Activated T-cell treated with anti-CD3 and anti-CD28 coated beads for 24 hours (primary cell): ENCODE measurements at places on chromosomes 16 and 17.

DNA sequence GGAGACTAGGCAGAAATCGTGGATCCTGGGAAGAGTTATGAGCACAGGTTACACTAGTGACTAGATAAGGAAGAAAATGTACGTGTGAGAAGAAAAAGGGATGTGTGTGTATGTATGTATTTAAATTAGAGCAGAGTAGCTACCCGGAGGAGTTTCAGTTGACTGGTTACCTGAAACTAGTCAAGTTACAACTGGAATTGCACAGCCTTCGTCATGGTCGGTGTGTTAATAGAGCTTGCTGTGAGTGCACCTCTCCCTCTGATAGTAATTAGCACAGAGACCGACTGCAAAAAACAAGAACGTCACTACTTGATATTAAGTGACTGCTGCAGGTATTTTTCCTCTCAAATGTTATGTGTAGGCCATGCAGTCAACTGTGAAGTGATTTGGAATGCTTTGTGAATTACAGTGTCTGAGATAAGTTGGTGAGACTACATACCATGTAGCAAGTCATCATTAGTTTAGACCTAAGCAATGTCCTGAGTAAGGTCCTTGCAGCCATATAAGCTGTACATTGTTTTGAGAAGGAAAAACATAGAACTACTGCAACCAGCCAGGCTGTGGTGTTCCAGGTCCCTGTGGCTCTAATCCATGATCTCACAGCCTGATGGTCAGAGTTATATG lies 95.7 kb downstream of the WNT3 start:
- DNase-seq = no peak

DNA sequence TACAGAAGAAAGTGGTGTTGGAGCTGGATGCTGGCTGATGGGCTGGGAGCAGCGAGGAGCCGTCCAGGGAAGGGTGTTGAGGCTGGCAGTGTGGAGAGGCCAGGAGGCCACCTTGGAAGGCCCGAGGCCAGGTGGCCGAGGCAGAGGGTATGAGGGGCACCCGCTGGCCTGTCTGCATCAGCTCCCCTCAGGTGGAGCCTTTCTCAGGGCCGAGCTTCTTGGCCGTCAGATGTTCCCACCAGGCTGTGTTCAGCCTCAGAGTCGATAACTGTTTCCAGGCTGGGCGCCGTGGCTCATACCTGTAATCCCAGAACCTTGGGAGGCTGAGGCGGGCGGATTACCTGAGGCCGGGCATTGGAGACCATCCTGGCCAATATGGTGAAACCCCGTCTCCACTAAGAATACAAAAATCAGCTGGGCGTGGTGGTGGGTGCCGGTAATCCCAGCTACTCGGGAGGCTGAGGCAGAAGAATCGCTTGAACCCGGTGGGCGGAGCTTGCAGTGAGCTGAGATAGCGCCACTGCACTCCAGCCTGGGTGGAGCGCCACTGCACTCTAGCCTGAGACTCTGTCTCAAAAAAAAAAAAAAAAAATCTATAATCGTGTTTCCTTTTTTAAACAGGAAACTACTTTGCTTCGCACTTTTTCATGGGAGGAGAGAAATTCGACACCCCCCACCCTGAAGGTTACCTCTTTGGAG lies 25.3 kb downstream of the MGRN1 start:
- DNase-seq = no peak

DNA sequence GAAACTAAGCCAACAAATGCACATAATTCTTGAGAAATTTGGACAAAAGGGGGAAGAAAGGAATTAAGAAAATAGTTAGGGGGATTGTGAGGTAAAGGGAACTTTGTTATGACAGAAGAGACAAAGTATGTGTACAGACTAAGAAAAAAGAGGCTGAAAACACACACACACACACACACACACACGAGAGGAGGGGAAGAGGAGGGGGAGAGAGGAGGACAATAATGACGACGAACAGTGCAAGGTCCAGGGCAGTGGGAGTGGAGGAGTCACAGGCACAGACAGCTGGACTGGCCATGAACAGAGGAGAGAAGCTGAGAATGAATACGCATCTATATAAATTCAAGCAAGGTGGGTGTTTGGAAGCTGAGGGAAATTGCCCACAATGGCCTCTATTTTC lies 44.6 kb downstream of the MARVELD3 start:
- DNase-seq = no peak

- no peak for DNase-seq
Observed at GRCh38 chr17:8059131-8059530, 20.3 kb downstream of the ALOX15B start.

GRCh38 chr16:88855736-88856121 lies 1.0 kb downstream of the GALNS start:
- no peak for DNase-seq

DNA sequence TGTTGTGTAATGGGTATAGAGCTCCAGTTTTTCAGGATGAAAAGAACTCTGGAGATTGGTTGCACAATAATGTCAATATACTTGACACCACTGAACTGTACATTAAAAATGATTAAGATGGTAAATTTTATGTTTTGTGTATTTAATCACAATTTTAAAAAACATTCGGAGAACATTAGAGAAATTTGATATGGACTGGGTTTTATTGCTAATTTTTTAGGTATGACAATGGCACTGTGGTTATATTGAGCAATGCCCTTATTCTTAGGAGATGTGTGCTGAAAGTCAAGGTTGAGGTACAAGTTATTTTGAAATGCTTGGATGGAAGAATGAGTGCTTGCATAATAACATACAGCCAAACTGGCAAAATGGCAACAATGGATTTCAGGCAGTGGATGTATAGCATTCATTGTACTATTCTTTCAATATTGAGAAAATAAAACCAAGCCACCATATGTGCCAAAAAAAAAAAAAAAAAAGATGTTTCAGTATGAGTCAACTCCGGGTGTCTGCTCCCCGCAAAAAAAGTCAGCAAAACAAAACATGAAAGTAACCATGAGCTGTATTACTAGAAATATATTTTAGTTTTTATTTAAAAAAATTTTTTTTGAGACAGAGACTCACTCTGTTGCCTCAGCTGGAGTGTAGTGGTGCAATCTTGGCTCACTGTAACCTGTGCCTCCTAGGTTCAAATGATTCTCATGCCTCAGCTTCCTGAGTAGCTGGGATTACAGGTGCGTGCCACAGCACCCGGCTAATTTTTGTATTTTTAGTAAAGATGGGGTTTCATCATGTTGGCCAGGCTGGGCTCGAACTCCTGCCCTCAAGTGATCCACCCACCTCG lies 19.8 kb downstream of the HOXB1 start:
- no peak for DNase-seq

DNA sequence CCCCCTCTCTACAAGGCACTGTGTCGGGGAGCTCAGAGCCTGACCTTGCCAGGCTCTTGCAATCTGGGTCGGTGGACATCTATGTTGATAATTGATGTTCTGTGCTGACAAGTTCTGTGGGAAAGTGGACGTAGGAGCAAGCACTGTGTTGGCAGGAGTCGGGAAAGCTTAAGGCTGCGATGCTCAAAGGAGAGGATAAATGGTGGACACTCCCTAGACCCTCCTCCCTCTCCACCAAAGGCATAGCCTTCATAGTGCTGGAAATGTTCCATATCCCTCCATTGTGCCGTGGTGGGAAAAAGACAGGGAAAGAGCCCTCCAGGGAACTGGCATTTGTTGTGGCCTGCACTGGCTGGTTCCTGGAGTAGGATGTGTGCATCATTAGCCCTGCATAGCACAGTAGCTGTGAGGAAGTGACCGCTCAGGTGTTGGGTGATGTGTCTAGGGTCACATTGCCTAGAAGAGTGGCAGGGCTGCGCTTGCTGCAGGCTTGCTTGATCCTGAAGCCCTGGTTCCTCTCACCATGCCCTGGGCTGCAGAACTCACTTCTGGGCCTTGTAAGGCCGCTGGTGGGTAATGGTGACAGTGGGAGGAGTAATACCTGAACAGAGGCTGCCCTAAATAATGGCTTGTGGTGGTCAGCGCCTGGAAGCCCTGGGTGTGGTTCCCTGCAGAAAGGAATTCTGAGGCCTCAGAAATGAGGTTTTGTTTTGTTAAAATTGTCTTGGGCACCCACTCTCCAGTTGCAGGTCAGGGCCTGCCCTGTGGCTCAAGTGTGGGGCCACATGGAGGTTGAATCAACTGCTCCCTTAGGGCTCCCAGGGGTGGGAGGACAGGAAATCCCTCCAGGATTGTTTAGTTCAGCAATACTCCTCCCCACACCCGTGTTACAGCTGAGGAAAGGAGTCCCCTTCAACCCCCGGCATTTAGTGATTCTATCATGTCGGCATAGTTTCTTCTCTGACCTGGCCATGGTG lies 62.6 kb downstream of the KSR1 start:
- DNase-seq = no peak

GRCh38 chr16:69057400-69058378 lies 47.8 kb upstream of the HAS3 start:
- no peak for DNase-seq

GRCh38 chr17:28097901-28098300 lies 55.4 kb downstream of the NLK start:
- DNase-seq = no peak

GRCh38 chr16:68116256-68116867 lies 31.2 kb downstream of the NFATC3 start:
- DNase-seq = no peak

DNA sequence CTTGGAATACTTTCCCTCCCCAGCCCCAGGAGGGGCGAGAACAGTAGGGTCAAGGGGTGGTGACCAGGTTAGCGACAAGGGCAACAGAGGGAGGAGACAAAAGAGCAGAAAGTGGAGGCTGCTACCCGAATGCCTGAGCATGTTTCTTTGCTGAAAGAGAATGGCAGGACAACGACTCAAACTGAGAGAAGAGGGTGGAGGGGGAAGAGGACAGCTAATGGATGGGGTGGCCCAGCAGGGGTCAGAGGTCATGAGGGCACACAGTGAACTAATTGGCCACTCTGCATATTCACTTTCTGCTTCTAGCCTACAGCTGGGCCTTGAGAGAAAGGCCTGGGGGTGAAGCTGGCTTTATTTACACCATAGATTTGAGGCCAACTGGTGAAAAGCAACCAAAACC lies 19.1 kb upstream of the DDX52 start:
- no peak for DNase-seq

DNA sequence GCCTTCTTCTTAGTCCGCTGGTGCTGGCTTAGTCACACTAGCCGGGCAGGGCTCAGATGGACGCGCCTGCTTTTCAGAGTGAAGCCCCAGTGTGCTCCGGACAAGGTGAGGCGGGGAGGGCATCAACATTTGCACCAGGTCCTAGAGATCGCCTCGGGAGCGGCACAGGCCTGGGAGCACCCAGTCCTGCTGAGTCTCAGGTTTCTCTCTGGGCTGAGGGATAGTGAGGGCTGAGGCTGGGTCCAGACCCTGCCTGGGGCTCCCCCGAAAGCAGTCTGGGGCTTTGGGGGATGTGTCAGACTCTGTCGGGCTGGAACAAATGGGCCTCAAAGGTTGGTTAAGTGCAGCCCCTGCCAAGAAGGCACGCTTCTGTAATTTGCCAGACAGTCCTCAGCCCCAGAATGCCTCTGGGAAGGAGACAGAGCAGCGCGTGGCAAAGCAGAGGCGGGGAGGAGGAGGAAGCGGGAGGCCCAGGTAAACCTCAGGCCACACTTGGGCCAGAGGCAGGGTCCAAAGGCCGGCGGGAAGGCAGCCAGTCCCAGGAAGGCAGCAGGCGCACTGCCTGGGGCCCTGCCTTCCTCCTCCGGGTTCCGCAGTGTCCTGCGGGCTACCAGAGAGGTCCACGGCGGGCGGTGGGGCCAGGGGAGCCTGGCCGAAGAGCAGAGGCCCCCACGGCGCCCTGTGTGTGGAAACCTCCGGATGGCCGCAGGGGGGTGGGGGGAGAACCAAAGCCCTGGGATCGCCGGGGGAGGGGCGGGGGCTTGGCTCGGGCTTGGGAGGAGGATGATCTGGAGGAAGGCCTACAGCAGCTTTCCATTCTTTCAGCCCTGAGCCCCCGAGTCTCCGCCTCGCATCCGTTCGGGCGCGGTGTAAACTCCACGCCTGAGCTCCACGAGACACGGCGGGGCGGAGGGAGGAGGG lies 39.5 kb upstream of the ATP2A3 start:
- DNase-seq = no peak

DNA sequence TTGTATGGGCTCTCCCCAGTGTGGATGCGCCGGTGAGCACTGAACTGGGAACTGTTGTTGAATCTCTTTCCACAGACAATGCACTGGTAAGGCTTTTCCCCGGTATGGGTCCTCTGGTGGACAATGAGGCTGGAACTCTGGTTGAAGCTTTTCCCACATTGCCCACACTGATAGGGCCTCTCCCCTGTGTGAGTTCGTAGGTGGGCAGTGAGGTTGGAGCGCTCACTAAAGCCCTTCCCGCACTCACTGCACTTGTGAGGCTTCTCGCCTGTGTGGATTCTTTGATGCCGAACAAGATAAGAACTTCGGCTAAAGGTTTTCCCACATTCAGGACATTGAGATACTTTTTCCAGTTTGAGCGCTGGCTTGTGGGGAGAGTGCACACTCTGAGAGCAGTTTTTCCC lies 17.8 kb downstream of the ZSCAN32 start:
- no peak for DNase-seq

DNA sequence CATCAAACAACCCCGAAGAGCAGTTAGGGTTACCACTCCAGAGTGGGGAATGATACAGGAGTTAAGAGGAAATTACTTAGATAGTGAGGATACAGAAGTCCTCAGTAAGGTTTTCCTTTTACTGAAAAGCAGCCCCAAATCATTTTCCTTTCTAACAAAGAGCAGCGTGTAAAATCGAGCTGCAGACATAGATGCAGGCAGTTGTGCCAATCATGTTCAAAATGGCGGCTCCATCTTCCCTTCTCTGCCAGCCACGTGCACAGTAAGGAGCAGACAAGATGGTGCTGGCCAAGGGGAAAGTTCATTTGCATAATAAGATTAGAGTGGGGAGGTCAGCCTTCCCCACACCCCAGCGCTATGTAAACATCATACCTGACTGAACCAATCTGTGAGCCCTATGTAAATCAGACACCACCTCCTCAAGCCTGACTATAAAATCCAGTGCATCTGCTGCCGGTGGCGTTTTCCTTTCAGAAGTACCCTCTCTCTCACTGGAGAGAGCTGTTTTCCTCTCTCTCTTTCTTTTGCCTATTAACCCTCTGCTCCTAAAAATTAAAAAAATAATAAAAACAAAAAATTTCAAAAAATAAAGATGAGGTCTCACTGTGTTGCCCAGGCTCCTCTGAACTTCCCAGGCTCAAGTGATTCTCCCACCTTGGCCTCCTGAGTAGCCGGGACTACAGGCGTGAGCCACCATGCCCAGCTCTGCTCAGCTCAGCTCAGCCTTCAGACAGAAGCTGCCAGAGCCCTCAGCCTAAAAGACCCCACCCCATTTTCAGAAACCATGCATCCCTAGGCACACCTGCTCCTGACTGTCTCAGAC lies 2.6 kb upstream of the SRL start:
- DNase-seq = no peak

DNA sequence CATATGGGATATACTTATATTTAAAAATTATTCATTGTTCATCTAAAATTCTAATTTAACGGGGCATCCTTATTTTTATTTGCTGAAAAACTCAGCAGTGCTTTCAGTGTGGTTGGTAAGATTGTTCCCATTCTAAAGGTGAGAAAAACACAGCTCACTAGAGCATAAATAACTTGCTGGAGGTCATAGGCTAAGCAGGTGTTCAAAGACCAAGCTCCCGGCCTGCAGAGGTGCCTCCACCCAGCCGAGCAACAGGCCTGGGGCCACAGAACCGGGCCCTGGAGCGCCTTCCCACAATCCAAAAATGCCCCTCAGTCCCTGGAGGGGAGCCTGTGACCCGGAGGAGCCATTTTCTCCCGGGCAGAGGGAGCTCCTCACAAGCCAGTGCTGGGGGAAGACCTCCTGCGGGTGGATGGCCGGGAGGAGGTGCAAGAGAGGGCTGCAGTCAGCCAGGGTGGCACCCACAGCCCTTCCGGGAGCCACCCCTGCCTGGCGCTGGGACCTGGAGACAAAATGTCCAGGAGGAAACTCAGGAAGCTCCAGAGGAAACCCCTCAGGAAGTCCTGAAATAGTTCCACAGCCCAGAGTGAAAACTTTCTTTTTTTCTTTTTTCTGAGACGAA lies 14.7 kb downstream of the ABR start:
- no peak for DNase-seq
